ENCODE measurements at places on chromosomes 12 and 14.
A peak's percentile ranks its signal among the peaks of the same experiment; 100 is the strongest.

- no peak for DNase-seq
Observed at GRCh38 chr12:96143827-96144565, 50.2 kb upstream of the ELK3 start.

- DNase-seq = no peak
Observed at GRCh38 chr14:64119500-64119899, 174.7 kb downstream of the ESR2 start.

GRCh38 chr12:104243971-104244370 lies 28.4 kb downstream of the TXNRD1 start:
- no peak for DNase-seq

DNA sequence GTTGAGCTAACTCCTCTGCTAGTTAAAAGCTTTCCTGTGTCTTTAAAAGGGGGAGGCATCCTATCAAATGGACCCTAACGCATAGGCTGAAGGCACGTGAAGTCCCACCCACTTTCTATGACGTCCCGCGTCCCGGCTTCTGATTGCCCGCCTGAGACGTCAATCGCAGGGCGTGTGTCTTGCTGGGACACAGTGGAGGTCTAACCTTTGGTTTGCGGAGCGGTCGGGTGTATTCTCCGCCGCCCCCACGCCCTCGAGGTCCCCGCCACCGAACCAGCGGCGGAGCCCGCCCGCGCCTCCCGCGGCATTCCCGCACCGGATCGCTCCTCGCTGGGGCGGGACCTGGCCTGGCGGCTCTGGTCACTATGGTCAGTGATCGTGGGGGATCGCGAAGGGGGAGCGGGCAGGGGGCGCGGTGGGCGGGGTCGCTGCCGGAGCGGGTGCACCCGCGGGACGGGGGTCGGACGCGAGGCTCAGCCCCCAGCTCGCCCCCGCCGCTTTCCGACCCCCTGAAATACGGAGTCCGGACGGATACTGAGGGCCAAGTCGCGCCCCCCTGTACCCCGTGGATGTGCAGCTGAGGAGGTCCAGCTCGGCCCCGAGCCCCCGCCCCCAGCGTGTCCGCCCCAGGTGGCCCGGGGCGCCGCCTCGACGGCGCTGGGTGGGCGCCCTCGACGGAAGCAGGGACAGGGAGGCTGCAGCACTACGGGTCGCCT lies at the start of gene OTUB2:
Gene OTUB2 (plus strand): TSS at position 168 of the 716 bp plus-strand sequence. CDS start 198 bp downstream, at position 366.
- DNase-seq = peak; percentile 99

DNA sequence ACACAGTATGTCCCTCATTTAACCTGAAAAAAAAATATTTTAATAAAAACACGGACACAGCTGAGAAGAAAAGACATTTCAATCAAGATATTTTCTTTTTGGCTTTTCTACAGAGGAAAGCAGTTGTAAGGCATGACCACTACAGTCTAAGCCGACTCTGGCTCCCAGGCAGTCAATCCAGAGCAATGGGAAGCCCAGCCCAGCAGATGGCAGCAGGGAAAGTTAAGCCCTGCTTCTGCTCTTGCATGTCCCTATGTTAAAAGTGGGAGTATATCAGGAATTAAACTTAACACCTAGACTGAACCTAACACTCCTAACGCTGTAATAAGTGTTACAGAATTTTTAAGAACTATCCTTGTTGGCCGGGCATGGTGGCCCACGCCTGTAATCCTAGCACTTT lies 19.5 kb upstream of the HAL start:
- no peak for DNase-seq

- peak; percentile 80 for DNase-seq
Observed at GRCh38 chr12:114858388-114859146, 174.6 kb upstream of the TBX3 start.

DNA sequence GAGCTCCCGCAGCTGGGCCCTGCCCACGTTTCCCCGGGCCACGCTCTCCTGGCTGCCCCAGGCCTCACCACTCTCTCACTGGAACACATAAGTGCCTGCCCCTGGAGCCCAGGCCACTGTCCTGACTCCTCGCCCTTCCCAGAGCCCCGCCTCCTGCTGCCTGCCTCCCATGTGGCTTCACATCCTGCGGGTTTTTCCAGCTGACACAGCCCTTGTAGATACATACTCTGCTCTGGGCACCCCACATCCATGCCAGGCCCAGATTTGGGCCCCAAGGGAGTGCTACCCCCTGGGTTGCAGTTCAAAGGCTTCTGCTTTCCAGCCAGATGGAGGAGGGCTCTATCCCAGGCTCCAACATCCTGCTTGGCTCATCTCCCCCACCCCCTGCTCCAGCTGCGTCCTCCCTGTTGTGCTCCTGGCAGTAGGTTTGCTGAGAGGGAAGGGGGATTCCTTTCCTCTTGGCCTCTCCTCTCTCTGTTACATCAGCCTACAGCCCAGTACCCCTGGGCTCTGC lies 60.1 kb downstream of the TSPAN9 start:
- no peak for DNase-seq

DNA sequence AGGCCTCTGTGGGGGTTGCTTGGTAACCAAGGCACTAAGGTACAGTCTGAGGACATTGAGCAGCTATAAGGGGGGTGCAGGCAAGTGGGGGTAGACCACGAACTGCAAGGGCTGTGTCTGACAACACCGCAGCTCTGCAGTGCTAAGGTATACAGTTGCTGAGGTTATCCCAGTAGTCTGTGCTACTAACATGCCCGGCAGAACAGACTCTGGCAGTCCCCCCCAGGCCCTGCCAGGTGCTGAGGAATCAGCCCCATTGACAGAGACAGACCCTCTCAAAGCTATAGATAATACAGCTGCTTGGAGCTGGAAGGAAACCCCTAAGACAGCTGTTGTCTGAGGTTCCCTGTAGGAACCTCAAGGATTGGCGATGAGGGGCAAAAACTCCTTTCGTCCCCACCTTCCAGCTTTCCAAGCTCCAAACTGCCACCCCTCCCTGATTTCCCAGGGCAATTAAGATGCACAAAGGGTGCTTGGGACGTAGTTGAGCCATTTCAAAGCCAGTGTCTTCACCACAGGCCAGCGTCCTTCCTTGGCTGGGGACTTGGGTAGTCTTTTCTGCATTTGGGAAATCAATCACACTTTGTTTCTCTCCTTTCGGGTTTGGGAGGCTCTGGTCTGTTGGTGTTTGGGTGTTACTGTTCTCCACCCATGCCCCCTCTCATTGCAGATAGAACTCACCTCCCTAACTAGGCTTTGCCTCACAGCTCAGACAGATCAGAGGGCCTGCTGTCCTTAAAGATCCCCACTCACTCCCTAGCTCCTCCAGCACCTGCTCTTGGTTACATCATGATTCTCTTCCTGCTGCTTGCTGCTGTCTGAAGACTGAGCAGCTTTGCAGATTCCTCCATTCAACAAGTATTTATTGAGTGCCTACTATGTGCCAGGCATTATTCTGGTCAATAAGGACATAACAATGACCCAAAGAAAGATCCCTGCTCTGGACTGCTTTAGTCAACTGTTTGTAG lies 2.0 kb upstream of the MYH7 start:
- peak; percentile 11 for DNase-seq

DNA sequence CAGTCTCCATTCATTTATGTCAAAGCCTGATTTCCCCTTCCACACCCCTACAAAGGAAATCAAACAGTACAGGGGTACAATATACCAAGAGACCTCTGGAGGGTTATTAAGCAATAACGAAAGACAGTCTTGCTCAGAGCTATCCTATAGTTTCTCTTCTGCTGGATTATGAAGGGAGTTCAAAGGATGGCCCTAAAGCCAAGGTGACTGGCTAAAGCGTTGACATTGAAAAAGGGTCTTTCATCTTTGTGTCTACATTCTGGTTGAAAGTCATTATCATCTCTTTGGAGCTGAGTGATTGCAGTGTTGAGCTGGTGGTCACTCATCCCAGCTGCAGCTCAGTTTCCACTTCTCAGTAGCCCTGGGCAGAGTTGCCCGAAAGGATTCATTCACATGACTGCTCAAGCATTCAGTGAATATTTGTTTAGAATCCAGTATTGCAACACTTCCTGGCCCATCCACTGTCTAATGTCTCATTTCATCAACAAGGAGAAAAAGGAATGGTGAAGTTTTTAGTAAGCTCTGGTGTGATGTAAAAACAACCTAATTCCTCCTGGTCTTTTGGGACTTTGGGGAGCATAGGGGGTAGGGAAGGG lies 19.2 kb upstream of the TBX5 start:
- no peak for DNase-seq

DNA sequence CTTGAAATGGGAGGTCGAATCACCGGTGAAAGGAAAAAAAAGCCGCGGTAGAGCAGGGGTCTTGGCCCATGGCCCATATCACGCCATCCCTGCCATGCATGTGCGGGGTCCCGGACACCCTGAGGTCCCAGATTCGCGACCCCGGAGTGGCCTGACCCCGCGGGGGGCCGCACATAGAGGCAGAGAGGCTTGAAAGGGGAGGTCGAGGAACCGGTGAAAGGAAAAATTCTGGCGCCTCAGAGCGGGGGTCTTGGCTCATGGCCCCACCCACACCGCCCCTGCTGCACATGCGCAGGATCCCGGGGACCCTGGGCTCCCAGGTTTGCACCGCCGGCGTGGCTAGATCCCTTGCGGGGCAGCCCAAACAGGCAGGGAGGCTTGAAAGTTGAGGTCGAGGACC lies 319.8 kb downstream of the ALG10 start:
- no peak for DNase-seq

- DNase-seq = no peak
Observed at GRCh38 chr12:113820842-113821241, 145.3 kb downstream of the RBM19 start.

DNA sequence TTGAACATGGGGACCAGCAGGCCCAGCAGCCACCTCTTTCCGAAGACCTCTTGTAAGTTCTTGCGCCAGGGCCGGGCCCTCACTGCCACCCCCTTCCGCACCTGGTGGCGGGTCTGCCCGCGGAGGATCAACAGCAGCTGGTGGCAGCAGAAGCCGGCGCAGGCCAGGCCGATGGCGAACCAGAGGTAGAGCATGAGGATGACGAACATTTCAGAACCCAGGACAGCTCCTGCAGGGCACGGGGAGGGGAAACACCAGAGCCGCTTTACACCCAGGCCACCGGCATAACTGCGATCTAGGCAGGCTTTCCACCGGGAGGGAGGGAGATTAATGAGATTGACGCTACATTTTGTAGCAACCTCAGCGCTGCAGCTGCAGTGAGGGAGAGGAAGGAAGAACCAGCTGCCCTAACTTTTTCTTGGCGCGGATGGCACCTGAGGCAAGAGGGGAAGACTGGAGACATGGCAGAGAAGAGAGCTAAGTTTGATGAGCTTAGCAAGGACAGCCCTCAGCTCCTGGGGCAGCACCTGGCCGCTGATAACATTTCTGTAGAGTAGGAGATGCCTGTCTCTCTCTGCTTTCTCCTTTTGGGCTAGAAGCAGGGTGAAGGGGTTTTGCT lies 7.8 kb downstream of the ZDHHC22 start:
- no peak for DNase-seq

DNA sequence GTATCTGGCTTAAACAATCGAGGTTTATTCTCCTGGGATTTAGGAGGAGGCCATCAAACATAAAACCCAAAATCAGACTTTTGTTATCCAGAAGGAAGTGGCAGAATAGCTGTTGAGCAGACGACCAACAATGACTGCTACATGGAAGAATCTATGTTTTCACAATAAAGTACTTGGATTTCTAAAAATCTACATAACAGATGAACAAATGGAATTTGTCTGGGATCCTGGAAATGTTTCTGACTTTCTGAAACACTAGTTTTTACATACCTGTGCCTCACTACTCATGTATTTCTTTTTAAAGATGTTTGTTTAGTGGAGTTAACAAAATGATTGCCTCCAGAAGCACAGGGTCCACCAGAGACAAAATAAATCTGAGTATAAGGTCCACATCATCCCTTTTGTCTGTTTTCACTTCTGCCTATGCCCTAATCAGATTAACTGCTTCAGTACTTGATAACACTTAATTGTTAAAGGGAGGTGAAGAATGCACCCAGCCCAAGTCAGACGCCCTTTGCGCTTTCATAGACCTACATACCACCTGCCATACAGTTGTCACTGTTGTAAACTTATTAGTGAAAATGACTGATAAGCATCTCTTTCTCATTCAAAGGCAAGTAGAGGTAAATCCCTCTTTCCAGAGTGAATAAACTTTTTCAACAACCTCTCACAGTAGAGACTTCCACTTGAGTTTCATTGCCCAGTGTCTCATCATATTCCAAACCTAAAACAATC lies 164.6 kb downstream of the EGLN3 start:
- DNase-seq = no peak

- no peak for DNase-seq
Observed at GRCh38 chr12:45122768-45123380, 72.0 kb upstream of the DBX2 start.

GRCh38 chr12:109436188-109436560 lies 40.9 kb downstream of the KCTD10 start:
- no peak for DNase-seq

- no peak for DNase-seq
Observed at GRCh38 chr14:24881116-24881893, 168.6 kb downstream of the STXBP6 start.

GRCh38 chr12:77932216-77932615 lies 101.5 kb downstream of the NAV3 start:
- DNase-seq = no peak

DNA sequence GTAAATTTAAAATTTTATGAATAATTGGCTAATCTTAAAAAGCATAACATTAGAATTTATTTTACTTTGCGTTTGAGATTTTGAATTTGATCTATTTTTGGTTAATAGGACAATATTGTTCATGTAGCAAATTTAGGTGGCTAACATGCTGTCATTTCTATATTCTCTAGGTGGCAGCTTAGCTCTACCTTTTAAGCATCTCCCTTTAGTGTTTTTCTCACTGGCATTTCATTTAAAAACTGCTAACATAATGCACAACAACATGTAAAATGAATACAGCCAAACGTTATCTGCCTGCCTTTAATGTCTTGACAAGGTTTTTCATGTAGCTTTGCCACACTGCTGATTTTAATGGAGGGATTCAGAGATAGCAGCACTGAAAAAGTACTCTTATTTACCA lies 272.4 kb upstream of the FBXO33 start:
- DNase-seq = no peak
